H7 (cell line): ENCODE measurements at places on chromosomes 4 and X.

DNA sequence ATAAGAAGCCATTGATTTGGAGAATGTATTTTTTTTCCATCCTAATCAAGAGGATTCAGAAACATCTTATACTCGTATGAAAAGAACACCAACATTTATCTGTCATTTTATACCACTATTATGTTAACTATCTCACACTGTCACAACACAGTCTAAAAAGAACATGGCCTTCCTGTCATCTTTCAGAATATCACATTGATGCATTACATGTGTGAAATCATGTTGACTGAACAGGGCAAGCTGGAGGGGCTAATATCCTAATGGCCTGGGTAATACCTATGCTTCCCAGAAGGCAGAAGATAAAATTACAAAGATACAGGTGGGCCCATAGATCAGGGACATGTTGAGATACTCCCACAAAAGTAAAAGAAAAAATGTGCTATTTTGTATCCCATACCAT lies 611.7 kb downstream of the STIM2 start:
- DNase-seq, result no peak

DNA sequence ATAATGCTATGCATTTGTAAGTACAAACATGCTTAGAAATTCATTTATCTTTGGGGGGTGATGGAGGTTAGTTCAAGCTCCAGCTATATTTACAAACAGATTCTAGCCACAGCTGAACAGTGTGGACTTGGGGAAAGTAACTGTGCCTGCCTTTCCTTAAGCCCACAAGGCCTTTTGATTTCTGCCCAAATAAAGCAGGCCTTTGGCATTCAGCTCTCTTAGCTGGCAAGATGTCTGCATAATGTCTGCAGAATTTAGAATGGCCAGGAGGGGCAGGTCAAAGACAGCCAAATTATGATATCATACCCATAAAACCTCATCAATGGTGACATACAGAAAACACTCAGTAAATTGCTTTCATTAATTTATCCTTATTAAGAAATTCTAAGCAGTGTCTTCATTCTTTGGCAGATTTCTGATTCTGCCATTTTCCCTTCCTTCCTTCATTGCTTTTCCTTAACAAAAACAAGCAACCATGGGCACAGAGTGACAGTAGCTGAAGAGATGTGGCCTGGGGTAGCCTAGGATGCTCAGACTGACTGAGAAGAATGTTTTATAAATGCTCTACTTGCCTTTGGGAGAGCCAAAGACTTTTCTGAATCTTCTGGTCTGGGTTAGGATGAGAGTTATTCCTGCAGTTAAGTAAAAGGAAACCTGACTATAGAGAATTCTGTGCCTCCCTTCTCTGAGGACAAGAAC lies 538.7 kb upstream of the NR3C2 start:
- DNase-seq, result no peak

DNA sequence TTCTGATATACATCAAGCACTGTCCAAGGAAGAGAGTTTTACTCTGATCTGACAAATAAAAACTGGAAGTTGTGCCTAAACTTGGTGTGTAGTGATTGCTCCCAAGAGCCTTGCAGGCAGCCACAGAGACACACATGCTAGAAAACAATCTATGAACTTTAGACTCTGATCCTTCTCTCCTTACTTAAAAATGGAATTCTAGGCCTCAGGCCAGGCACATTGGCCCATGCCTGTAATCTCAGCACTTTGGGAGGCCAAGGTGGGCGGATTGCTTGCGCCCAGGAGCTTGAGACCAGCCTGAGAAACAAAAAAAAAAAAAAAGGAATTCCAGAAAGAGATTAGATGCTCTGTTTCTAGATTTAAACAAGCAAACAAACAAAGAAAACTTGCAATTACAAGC lies 45.6 kb upstream of the S100G start:
- DNase-seq, result no peak

- DNase-seq, result no peak
These were observed 230.6 kb upstream of the CPEB2 start for GRCh38 chr4:14771504-14772175.

GRCh38 chr4:66300336-66300934 lies 630.1 kb upstream of the EPHA5 start:
- DNase-seq, result no peak

DNA sequence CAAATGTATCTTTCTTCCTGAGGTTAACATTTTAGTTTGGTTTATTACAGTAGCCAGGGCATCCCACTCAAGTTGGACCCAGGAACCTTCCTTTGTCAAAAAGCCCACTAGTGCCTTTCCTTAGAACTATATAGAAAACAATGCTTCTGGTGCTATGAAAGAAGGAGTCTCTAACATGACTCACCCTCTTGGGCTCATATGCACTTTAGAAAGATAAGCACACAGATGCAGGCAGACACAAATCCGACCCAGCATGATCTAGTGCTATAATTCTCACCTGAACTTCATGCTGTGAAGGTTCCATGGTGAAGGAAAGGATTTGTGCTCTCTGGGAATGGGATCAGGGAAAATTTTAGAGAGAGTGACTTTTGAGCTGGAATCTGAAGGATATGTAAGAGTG lies 289.4 kb downstream of the ANKRD50 start:
- no peak for DNase-seq

DNA sequence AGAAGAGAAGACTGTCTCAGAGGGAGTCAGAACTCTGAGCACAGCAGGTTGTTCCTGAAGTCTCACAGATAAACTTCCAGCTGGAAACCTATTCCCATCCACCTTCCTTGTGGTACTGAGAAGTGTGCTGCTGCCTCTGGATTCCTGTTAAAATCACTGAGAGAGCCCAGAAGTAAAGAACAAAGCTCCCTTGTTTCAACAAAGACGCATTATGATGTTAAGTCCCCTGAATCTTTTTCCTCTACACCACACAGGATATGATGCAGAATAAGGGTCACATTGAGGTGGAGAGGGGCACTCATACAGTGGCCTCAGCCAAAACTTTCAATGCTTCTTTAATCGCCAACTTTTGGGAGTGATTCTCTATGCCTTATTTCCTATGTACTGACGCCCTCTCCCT lies 321.0 kb downstream of the OPHN1 start:
- DNase-seq, result peak; percentile 4

DNA sequence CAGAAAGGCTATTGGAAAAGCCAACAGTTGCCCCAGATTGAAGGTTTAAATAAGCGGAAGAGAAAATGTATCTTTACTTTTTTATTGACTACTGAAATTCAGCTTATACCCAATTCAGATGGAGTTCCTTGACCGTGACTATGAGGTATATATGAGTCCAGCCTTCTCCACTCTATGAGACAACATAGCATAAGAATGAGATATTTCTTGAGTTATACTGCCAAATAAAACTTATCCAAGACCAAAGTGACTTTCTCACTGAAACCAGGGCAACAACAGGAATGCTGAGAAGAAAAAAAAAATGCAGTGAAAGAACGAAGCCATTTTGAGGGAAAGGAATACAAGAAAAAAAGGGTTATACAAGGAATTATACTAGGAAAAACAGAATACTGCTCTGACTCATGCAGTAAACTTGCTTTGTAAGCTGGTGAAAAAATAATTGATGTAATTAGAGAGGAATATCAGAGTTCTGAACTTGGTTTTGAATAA lies 16.3 kb upstream of the PDK3 start:
- DNase-seq, result no peak

- DNase-seq, result no peak
These were observed 8.2 kb upstream of the AFF1 start for GRCh38 chr4:86926435-86927086.

DNA sequence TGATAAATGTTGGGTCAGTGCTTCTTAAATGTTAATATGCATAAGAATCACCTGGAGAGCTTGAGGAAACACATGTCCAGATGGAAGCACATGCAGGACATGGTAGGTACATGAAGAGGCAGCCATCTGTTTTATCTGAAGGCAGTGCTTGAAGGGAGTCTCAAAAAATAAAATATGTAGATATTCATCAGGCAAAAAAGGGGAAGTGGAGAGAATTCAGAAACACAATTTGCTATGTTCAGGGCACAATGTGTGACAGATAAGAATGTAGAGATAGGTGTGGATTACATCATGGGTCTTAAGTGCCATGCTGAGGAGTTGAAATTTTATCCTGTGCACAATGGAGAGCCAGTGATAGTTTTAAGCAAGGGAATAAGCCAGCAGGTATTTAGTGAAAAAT lies 59.6 kb upstream of the CASK start:
- no peak for DNase-seq

DNA sequence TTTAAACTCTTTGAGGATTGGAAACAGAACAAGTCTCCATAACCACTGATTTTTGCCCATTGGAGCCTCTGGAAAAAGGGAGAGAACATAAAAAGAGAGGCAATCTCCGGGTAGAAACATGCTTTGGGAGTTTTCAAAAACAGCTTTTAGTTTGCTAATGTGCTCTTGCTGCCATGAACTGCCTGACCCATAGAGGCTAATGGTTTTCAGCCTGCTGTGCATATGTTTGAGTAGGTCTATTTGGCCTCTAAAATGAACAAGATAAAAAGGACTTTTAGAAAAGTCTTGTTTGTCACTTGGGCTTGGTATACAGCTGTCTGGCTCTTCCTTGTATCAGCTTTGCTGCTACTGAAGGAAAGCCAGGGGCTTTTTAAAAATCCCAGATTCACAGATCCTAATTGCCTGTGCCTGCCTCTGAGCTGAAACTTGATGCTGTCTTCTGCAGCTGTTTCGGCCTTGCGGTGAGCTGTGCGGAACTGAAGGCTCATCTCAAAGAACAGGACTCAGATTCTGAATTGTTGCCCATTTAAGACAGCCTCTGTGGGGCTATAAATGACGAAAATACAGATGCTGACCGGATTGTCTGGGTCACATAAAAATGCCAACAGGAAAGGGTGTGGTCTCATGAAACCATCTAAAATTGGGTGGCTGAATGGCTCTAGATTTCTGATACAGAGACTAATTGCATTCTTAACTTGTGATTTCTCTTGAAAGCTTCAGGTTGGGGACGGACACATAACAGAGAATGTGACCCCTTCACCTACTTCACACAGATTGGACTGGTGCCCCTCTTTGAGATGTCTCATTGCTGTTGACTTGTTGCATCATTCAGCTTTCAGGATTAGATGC lies 18.4 kb upstream of the ZNF41 start:
- DNase-seq, result no peak

GRCh38 chr4:164536814-164537213 lies 217.1 kb upstream of the SMIM31 start:
- no peak for DNase-seq

DNA sequence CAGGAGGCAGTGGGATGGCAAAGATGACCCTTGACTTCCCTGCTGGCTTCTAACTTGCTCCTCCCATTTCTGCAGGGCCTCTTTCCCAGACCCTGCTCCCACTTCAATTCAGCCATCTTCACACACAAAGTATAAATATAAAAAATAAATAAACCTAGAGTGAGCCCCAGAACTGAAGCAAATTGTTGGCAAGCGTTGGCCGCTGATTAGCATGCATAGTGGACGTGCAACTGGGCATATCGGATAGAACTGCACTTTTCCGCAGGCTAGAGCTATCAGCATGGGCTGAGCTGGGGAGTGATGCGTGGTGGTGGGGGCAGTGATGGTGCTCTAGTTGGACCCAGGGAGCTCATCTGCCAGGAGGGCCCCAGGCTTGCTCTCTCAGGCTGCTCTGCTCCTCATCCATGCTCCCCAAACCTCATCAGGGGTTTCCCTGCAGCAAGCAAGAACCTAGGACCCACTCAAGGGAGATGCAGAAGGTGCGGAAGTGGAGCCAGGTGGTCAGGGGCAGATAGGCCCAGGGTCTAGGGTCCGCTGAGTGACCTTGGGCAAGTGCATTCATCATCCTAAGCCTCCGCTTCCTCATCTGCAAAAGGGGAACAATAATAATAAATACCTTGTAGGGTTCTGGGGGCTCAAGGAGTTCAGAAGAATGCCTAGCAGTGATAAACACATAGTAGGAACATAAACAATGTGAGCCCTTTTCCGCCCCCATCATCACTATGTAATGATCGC lies 146.8 kb upstream of the PJA1 start:
- no peak for DNase-seq

DNA sequence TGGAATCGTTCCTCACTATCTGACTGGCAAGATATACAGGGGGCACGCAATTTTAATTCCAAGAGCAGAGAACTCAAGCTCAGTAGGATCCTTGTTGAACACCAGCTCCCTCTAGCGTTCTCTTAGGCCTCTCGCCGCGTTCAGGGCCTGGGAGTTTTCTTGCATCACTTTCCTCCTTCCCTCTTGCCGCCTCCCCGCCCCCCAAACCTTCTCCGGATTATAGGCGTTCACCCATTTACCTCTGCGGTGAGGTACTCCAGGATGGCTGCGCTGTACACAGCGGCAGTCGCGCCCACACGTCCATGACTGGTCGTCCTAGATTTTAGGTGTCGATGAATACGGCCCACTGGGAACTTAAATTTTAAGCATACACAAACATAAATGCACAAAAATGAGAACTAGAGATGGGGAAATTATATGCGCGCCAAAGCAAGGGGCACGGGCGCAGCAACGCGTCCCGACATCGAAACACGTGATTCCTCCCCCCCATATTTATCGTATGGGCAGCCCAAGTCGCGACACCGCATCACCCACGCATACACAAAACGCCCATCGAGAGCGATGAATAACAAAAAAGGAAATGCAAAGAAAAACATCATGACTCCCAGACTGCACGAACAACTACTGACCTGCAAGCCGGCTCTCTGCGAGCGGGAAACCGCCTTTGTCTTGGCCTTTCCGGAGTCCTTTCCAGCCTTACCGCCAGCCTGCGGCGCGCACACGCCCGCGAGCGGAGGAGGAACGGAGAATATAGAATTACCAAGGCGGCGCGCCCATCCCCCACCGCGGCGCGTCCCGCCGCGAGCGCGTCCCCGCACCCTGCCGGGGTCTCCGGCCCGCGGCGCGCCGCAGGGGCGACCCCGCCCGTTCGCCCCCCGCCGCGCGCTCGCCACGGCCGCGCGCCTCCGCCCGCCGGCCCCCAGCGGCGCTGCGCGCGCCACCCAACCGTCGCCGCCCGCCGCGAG lies 759 bp downstream of the H2AZ1 start:
- peak; percentile 75 for DNase-seq

DNA sequence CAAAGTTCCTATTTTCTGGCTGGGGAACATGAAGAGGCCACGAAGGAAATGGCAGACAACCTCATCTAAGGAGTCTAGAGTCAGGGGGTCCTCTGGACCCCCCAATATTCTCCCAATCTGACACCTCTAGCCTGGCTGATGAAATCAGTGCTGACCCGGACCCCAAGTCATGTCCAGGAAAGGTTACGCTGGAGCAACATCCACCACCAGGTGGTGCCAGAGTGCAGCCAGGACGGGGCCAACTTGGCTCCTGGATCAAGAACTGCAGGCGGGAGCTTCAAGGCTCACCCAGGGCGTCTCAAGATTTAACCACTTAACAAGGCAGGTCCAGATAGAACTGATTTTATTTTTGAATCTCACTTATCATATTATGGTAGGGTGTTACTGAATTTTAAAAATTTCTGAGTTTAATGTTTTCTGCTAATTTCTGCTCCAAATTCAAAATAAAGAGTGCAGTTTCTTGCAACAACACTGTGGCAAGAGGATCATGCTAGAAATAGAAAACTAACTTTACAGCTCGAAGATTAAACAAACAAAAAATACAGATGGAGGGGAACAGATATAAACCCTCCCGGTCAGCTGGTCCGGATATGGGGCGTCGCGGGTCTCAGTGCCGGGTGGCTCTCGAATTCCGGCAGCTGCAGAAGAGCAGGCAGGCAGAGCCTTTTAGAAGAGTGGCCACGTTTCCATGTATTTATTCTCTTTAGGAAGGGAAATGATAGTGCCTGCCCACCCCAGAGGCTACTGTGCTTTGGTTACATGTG lies 135.5 kb downstream of the AFAP1 start:
- DNase-seq, result peak; percentile 93
